ENCODE measurements at places on chromosomes 1 and 21.

DNA sequence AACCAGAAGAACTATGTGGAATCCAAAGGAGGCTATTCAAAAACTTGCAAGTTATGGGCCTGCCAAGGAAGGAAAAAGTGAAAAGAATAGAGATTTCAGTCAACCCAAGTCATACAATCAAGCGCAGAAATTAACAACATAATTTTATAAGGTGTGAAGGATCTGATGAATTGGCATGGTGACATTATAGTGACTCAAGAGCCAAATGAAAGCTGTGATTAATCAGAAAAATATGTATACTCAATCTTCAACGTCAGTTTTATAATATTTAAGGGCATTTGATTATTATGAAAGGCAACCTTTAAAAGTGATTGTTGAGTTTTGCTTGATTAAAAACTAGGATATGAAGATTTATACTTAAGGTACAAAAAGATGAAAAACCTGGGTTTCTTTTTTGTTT, 37.8 kb upstream of the THEM4 start:
- no peaks in the 10 kb centered on the region for H3K36me3 ChIP-seq
- H3K4me1 ChIP-seq, result peaks cover 34% of the 10 kb centered on the region
- H3K4me3 ChIP-seq, result no peak overlapping the region
- H3K27ac ChIP-seq, result peak overlapping the region; percentile 80
- DNase-seq, result no peak
- no peaks in the 10 kb centered on the region for H3K27me3 ChIP-seq

- H3K27ac ChIP-seq, result no peak overlapping the region
- no peaks in the 10 kb centered on the region for H3K4me1 ChIP-seq
- peaks cover 12% of the 10 kb centered on the region for H3K36me3 ChIP-seq
- DNase-seq, result no peak
- no peak overlapping the region for H3K4me3 ChIP-seq
Observed at GRCh38 chr1:168304865-168305264, 24.2 kb downstream of the TBX19 start.

DNA sequence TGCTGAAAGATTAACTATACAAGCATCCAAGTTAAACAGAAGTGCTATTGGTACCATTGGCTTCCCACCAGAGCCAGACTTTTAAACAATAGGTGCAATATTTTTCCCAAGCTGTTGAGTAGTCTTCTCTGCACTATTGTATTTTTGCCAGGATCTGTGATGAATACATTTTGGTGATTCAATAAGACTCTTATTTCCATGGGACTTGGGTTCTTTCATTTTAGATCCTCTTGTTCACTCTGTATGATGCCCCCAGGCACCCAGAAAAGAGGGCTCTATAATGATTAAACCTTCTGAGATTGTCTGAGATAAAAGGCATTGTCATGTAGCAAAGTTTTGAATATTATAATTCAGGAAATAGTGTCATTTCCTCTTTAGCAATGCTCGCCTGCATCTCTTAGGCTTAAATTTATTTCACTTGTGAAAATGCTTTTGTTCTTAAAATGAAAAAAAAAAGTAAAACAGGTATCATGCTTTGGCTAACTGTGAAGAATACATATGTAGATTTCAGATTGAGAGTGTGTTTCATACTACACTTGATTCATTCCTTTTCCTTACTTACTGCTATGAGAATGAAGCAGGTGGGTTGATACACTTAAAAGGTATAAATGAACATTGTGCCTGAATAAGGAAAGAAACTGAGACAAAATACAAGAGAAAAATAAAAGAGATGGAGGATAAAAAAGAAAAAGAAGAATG, 275.0 kb downstream of the HMCN1 start:
- peaks cover 12% of the 10 kb centered on the region for H3K4me1 ChIP-seq
- H3K27ac ChIP-seq, result peak overlapping the region; percentile 22
- DNase-seq, result no peak
- peaks cover 2% of the 10 kb centered on the region for H3K27me3 ChIP-seq
- no peaks in the 10 kb centered on the region for H3K36me3 ChIP-seq
- H3K4me3 ChIP-seq, result no peak overlapping the region

DNA sequence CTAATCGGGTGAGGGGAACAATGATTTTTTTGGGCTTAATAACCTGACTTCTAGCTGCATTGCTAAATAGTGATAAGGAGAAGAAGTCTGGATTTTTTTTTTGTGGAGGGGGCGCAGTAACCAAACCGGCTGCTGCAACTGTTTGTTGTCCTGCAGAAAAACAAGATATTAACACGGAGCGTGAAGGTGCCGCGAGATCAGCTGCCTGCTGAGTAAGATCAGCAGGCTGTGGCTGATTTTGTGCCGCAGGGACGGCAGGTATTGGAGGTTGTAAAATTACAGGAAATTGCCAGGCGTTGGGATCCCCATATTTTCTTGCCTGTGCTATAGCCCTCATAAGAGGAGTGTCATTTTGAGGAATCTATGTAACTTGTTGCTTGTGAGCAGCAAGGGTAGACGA, 8.7 kb upstream of the LRRC47 start:
- no peaks in the 10 kb centered on the region for H3K36me3 ChIP-seq
- no peak for DNase-seq
- peaks cover 8% of the 10 kb centered on the region for H3K4me1 ChIP-seq
- H3K4me3 ChIP-seq, result no peak overlapping the region
- H3K27ac ChIP-seq, result no peak overlapping the region
- peaks cover 12% of the 10 kb centered on the region for H3K27me3 ChIP-seq

DNA sequence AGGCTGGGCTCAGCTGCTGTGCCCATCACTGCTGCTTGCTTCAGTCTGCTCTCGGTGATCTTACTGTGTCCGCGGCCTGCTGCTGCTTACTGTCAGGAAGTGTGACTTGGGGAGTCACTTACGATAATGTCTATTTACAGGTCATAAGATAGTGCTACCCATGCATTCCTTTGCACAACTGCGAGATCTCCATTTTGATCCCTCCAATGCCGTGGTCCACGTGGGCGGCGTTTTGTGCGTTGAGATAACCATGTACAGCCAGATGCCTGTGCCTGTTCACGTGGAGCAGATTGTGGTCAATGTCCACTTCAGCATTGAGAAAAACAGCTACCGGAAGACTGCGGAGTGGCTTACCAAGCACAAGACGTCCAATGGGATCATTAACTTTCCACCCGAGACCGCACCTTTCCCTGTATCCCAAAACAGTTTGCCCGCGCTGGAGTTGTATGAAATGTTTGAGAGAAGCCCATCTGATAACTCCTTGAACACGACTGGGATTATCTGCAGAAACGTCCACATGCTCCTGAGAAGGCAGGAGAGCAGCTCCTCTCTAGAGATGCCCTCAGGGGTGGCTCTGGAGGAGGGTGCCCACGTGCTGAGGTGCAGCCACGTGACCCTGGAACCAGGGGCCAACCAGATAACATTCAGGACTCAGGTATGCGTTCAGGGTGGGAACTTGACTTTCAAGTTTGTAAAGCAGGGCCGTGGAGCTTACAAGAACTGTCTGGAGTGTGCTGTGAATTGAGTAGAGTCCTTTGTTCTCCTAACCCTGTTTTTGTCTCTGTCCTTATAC, 24.4 kb upstream of the PWP2 start:
- DNase-seq, result peak; percentile 41
- no peaks in the 10 kb centered on the region for H3K27me3 ChIP-seq

GRCh38 chr21:18340387-18340942, 63.1 kb downstream of the TMPRSS15 start:
- DNase-seq, result no peak
- H3K27me3 ChIP-seq, result no peaks in the 10 kb centered on the region
- H3K36me3 ChIP-seq, result no peaks in the 10 kb centered on the region
- H3K4me1 ChIP-seq, result no peaks in the 10 kb centered on the region

DNA sequence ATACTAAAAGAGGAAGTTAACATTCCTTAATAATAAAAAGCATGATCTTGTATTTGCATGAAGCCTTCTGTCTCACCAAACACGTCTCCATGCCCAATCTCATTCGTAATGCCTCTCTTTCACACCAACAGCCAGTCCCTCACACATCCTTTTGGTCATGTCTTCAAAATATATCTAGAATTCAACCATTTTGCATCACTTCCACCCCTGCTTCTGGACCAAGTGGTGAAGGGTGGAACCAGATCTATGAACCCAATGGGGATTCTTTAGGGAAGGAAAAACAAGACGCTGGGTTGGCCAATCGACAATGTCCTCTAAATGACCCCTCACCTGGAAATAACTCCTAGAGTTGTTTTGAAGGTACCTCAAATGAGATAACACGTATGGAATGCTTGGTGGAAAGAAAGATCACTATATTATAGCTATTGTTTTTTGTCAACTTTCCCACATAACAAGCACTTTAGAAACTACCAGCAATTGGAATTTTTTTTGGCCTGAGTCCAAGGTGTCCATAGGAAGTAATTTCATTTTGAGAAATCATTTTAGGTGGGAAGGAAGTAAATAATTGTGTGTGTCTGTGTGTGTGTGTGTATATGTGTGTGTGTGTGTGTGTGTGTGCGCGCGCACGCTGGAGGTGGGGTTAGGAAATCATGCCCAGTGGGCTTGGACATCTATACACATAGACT, at the start of gene KCNA10:
KCNA10 (minus strand) TSS at position 51 of the 686 bp plus-strand sequence. CDS start 388 bp downstream, outside the sequence.
- peaks cover 23% of the 10 kb centered on the region for H3K27me3 ChIP-seq
- no peaks in the 10 kb centered on the region for H3K36me3 ChIP-seq
- H3K4me3 ChIP-seq, result no peak within 1 kb of the TSS
- no peak for DNase-seq
- no peak within 1 kb of the TSS for H3K27ac ChIP-seq

Data from activated CD4-positive, alpha-beta T cell treated with anti-CD3 and anti-CD28 coated beads for 36 hours (primary cell).